ENCODE measurements at places on chromosomes 13 and 19. TPM values are rescaled to one million over a fixed set of nuclear protein-coding genes. Genes with fewer than 3 reads are reported as not detected.

- peaks cover 9% of the 10 kb centered on the region for H3K4me1 ChIP-seq
- no peak within 1 kb of the TSS for H3K27ac ChIP-seq
- H3K36me3 ChIP-seq: no peaks in the 10 kb centered on the region
- H3K4me3 ChIP-seq: no peak within 1 kb of the TSS
Observed at GRCh38 chr19:48393559-48394330, at the start of gene GRIN2D. Gene GRIN2D, plus strand, starts transcription at chr19:48393668. Its CDS starts 4,725 bp downstream, at chr19:48398393.

- H3K4me1 ChIP-seq: no peaks in the 10 kb centered on the region
- no peaks in the 10 kb centered on the region for H3K36me3 ChIP-seq
- DNase-seq: no peak
- no peaks in the 10 kb centered on the region for H3K27me3 ChIP-seq
- no peak overlapping the region for H3K27ac ChIP-seq
- H3K4me3 ChIP-seq: no peak overlapping the region
Observed at GRCh38 chr19:29107831-29108230, 105.1 kb downstream of the UQCRFS1 start.

GRCh38 chr13:55394470-55394869 lies 1746.2 kb upstream of the PRR20A start:
- DNase-seq: no peak
- no peaks in the 10 kb centered on the region for H3K4me1 ChIP-seq
- H3K27ac ChIP-seq: no peak overlapping the region
- no peak overlapping the region for H3K4me3 ChIP-seq

DNA sequence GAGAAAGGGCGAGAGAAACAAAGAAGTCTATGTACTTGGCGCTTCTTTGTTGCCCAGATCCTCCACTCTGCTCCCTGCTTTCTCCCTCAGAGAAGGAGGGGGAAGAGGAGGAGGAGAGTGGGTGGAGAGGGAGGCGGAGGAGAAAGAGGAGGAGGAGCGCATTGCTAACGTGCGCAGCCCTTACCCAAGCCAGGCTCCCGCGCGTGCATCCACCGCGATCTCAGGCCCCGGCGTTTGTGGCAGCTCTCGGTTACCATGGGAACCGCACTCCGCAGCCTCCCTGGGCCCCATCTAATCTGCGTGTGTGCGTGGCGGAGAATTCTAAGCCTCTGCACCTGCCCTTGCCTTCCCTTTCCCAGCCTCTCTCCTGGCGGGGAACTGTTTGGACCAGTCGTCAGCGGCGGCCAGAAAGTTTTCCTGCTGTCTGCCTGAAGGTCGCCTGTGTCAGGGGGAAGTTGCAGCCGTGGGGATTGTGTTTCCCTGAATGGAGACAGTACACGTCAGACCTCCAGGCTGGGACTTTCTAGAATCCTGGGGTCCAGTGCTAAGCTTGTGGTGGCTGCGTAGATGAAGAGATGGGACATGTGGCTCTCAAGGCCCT lies at the start of gene ERICH6B:
Gene ERICH6B, minus strand, starts transcription at position 239 of the 601 bp plus-strand sequence. CDS start 18,734 bp downstream, outside the sequence.
- no peaks in the 10 kb centered on the region for H3K4me1 ChIP-seq
- DNase-seq: peak; percentile 5

GRCh38 chr13:31234729-31235128 lies 35.0 kb downstream of the B3GLCT start:
- no peak for DNase-seq
- no peak overlapping the region for H3K27ac ChIP-seq
- H3K4me3 ChIP-seq: no peak overlapping the region
- H3K4me1 ChIP-seq: no peaks in the 10 kb centered on the region
- H3K36me3 ChIP-seq: no peaks in the 10 kb centered on the region
- H3K27me3 ChIP-seq: no peaks in the 10 kb centered on the region

DNA sequence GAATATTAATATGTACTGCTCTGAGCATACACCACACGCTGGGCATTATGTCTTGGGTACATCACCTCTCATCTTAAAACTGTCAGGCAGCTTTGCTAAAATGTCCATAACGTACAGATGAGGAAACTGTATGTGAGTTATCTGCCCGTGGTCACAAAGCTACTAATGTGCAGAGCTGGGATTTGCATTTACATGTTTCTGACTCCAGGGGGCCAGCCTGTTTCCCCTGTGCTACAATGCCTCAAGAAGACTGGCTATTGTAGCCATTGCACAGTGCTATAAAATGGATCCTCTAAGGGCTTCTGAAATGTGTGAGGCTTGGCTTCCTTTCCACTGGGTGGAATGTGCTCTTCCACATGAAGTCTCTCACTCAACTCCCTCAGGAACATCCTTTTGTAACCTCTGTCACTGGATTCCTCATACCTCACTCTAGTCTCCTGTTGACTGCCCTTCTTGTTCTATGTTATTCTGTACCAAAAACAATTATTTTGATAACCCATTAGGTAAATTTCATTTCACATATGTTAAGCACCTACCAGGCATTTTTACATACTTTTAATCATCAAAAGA lies 95.6 kb upstream of the HTR2A start:
- H3K36me3 ChIP-seq: no peaks in the 10 kb centered on the region
- DNase-seq: no peak
- no peaks in the 10 kb centered on the region for H3K27me3 ChIP-seq
- H3K27ac ChIP-seq: no peak overlapping the region

- H3K4me1 ChIP-seq: no peaks in the 10 kb centered on the region
- H3K27me3 ChIP-seq: no peaks in the 10 kb centered on the region
- no peak overlapping the region for H3K27ac ChIP-seq
Observed at GRCh38 chr13:103799028-103799427, 732.8 kb upstream of the SLC10A2 start.

Gene ZNF221
- 8.3 TPM for total RNA-seq

Measured in thyroid gland (tissue), 4 donors.